ENCODE measurements at places on chromosomes 5 and 9.

GRCh38 chr5:148125641-148126040 is 42.7 kb upstream of the SPINK14 start:
- no peak for DNase-seq

DNA sequence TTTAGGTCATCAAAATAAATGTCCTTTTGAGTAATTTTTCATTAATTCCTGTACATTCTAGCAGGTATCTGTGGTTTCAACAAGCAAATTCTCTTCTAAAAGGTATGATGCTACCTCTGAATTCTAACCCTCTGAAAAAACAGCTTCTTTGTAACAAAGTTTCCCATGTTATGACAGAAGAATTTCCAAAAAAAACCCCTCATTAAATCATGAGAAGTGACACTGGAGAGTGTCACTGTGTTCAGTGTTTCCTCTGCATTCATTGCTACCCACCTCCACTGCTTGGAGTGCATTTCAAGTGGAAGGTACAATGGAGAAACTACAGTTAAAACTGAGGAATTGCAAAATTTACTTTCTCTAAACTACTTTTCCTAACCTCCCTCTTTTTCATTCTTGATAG is 10.1 kb downstream of the CDKN2A start:
- no peak for DNase-seq

DNA sequence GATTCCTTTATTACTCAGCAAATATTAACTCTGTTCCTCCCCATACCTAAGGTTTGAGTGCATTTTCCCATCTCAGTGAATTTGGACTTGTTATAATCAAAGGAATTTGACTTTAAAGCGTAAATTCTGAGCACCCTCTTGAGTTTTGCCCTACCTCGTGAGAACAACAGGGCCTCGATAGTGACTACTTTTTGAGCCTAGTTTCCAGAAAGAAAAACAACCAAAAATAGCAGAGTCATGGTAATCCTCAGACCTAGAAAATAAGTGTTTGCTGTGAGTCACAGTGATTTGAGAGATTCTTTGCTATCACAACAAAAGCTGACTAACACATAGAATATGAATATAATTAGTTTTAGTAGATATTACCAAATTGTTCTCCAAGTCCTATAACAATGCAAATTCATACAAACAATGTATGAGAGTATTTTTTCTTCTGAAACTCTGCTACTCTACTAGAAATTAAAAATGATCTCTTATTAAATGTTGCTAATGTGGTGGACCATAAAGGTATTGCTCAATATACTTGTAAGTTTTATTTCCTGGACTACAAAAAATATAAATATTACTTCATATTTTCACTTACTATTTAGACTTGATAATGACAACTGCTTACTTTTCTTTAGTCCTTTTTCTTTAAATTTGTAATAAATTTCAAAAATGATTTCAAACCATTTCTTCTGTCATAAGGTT is 759.7 kb downstream of the BRINP1 start:
- DNase-seq, result no peak

- DNase-seq, result no peak
Measured at GRCh38 chr5:81251922-81252321, 18.8 kb downstream of the CKMT2 start.

GRCh38 chr5:22293147-22293546 is 560.0 kb downstream of the CDH12 start:
- no peak for DNase-seq

- DNase-seq, result no peak
Measured at GRCh38 chr9:14089051-14089803, 224.7 kb downstream of the NFIB start.

DNA sequence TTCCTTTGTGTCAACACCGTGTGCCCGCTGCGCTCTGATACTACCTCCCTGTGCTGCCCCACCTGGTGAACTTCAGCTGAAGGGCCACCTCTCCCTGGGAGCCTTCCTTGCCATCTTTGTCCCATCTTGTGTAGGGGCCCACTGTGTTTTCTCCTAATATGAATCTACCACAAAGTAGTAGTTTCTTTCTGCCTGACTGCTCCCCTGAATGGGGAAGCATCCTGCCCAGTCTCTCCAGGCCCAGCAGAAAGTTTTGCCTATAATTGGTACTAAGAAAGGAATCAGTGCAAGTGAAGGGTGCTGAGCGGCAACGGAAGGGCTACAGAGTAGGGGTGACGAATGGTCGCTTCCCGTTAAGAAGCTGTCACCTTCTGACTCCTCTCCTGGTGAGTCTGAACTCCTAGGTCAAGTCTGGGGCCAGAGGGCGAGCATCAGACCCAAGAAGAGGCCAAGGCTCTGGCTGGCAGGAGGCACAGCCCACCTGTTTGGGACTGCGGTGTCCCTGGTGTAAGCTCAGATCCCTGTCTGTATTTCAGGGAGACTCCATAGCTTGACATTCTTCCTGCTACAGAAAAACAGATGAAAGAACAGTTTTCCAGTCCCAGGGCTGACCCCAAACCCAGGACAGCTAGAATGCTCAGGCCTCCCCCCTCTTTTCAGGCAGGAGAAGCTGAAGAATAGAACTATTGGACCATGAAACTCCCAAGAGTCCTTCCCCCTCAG is 24.1 kb downstream of the WWC1 start:
- DNase-seq, result no peak

- no peak for DNase-seq
Measured at GRCh38 chr5:73969195-73970036, 343.4 kb downstream of the ARHGEF28 start.

GRCh38 chr9:107731115-107731762 is 241.7 kb upstream of the KLF4 start:
- no peak for DNase-seq

DNA sequence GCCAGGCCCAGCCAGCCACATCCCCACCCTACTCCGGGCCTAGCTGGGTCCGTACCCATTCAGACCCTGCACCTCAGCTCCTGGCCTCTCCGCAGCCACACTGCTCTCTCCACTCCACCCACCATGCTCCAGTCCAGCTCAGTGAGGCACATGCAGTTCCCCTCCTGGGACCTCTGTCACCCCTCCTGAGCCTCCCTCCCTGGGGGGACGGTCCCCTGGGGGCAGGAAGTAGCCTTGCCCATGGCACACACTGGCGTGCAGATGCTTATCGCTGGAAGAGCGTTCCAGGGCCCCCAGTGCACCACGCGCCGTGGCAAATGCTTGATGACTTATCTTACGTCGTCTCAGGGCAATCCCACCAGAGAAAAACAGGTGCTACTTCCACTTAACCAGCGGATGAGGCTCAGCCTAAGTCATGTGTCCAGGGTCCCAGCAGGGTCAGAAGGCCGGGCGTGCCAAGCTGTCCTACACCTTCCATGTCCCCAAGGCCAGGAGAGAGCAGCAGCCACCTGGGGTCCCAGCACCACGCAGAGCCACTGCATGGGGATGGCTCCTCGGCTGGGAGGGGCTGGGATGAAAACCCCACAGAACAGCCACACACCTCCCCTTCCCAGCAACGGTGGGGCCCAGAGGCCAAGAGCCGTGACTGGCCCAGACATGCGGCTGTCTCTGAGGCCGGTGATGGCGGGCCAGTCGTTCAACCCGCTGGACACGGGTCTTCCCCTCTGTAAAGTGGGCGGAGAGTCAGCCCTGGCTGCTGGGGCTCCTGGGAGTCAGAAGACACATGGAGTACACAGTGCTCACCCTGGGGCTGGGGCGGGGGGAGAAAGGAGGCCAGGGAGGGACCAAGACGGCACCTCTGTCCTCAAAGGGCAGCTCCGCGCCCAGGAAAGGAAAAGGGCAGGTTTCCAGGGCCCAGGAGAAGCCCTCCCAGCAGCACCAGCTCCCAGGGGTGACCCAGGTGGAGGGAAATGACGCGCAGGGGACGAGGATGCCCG is 2.6 kb upstream of the CCDC187 start:
- DNase-seq, result no peak

GRCh38 chr5:62909326-62909725 is 330.7 kb downstream of the LRRC70 start:
- no peak for DNase-seq

DNA sequence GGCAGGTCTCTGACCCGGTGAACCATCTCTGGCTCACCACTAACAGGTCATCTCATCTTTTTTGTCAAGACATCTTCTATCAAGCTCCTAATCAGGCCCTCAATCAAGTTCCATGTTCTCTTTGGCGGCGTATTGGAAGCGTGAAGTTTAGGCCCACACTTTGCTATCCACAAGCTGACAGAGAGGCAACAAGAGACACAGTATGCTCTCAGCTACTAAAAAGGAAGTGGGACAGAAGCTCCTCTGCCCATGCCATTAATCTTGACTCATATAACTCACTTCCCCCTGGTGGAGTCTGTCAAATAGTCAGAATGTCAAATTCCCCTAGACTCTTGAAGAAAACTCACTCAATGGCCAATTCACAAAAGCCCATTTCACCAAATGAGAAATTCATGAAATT is 77.6 kb upstream of the TMC1 start:
- no peak for DNase-seq

DNA sequence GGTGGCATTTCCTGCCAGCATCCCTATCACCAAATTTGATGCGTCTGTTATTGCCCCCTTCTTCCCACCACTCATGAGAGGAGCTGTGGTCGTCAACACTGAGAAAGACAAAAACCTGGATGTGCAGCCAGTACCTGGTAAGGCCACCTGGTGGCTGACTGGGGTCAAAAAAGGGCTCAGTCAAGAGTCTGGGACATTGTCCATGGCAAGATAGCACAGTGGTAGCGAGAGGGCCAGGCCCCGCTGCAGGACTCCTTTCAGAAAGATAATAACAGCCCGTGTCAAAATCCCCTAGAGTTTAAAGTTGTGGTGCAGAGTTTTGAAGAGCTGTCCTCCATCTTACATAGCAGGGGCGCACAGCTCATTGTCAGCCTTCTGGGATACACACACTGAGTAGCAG is 40.8 kb downstream of the CSF1R start:
- DNase-seq, result no peak

GRCh38 chr5:78345485-78345884 is 14.9 kb upstream of the SCAMP1 start:
- no peak for DNase-seq

DNA sequence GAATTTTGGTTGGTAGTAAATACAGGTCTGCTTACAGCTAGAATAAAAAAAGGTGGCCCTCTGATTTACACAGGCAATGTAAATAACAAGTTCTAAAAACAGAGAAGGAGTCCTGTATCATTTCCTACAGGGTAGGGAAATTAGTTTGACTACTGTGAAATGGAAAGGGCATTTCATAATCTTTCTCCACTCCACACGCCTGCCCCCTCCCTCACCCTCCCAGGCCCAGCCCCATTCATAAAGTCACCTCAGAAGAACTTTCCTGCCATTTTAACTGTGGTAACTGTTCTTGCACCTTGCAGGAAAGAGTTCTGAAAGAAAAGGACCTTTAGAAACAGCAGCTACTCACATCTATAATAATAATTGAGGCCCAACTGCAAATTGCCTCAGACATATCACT is 69.7 kb downstream of the MEF2C start:
- DNase-seq, result no peak

GRCh38 chr5:6585168-6585567 is 47.7 kb downstream of the NSUN2 start:
- no peak for DNase-seq

DNA sequence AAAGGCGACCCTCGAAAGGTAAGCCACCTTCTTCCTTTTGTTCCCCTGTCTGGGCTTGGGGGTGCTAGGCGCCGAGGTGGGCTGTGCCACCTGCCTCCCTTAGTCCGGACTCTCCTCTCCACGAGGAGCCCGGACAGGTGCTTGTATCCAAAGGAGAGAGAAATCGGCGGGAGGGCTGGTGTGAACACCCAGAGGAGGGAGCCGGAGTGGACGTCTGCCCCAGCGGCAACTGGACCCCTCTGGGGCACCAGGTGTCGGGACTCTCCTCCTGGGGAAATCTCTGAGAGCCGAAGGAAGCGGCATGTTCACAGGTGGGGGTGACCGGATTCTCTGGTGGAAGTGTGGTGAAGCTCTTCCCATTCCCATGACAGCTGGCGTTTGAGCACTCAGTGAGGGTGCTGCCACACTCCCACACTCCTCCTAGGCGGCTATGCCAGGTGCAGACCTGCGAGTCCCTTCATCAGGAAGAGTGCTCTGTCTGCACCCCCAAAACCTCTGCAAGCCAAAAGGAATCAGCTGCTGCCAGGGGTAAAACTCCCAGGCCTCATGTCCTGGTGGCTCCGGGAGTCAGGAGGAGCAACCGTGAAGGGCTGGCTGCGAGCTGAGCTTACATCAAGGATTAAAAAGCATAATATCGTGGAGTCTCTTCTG is 921 bp downstream of the KCNIP1 start:
- DNase-seq, result no peak

GRCh38 chr5:122415030-122415800 is 103.2 kb downstream of the SNCAIP start:
- peak; percentile 24 for DNase-seq

- DNase-seq, result no peak
Measured at GRCh38 chr9:120919843-120920805, 6.5 kb downstream of the TRAF1 start.

DNA sequence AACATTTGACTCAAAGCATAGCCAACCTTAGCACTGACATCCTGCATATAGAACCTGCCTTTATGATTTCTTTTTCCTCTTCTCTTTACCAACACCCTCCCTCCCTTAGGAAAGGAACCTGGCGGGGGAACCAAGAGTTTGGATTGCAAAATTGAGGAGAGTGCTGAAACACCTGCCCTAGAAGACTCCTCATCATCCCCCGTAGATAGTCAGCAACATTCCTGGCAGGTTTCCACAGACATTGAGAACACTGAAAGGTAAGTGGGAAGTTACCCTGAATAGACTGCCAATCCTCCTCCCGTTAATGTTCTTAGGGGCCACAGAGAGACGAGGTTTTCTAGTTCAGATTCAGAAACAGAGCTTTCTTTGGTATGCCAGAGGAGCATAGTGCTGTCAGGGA is 88.8 kb downstream of the RGS7BP start:
- DNase-seq, result no peak

DNA sequence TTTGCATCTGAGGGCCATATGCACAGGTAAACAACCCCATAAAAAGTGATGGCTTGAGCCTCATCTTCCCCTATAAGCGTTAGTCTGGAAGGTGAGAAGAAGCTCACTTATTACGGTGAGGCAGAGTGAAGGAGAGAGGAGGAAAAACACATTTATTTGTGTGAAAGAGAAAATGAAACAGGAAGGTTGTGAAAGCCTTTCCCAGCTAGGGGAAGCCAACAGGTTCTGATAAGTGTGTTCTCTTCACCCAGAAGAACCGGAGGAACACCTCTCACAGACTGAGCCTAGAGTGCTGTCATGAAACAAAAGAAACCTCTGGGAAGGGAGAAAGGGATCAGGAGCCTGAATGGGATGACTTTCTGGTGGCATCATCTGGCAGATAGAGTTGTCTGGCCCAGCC is 192.5 kb downstream of the PTTG1 start:
- no peak for DNase-seq

DNA sequence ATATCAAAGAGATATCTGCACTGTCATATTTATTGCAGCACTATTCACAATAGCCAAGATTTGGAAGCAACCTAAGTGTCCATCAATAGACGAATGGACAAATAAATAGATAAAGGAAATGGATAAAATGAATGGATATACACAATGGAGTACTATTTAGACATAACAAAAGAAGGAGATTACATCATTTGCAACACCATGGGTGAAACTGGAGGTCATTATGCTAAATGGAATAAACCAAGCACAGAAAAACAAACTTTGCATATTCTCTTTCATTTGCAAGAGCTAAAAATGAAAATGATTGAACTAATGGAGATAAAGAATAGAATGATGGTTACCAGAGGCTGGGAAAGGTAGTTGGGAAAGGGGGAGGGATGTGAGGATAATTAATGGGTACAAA is 155.0 kb upstream of the PTGER4 start:
- no peak for DNase-seq
